ENCODE measurements at places on chromosomes 13 and 19.

- no peak for DNase-seq
These were observed 208.6 kb downstream of the URI1 start for GRCh38 chr19:30150626-30151025.

- DNase-seq = no peak
These were observed 597.8 kb upstream of the SLC10A2 start for GRCh38 chr13:103663996-103664395.

GRCh38 chr19:2440515-2440914 is 13.1 kb upstream of the TIMM13 start:
- no peak for DNase-seq

GRCh38 chr19:16847430-16847829 is 18.2 kb downstream of the SIN3B start:
- no peak for DNase-seq

- DNase-seq = no peak
These were observed 172.2 kb downstream of the DNAJC15 start for GRCh38 chr13:43195551-43195950.

- DNase-seq = no peak
These were observed 568 bp downstream of the ATP11A start for GRCh38 chr13:112690283-112690929.

DNA sequence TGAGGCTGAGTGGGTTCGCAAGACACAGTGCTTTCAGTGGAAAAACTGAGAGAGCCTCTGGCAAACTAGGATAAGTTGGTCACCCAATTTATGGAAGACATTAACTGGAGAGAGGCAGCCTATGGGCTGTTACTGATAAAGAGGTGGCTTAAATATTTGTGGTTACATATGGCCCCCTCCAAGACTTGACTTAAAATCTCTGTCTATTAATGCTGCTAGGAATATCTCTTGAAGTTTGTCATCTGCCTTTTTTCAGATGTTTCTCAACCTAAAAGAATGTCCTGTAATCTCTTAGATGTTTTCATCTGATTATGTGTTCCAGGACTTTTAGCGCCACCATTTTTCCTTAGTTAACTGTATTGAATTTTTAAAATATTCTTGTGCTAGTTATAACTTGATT is 54.6 kb downstream of the NAA16 start:
- no peak for DNase-seq

DNA sequence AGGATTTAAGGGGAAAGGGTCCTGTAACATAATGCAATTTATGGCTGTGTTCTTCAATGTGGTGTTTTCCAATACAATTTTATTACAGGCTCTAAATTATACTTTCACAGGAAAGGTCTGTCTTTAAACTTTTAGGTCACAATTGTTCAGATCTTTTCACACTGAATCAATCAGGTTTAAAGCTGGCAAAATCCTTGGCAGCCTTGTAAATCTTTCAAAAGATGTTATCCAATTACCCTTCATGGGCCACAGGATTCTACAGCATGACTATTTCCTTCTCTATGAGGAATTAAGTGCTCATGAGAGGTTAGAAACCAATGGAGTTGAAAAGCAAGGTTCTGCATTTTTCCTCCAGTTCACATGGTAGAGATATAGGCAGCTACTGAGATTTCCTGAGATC is 211.5 kb upstream of the MIR17HG start:
- no peak for DNase-seq

DNA sequence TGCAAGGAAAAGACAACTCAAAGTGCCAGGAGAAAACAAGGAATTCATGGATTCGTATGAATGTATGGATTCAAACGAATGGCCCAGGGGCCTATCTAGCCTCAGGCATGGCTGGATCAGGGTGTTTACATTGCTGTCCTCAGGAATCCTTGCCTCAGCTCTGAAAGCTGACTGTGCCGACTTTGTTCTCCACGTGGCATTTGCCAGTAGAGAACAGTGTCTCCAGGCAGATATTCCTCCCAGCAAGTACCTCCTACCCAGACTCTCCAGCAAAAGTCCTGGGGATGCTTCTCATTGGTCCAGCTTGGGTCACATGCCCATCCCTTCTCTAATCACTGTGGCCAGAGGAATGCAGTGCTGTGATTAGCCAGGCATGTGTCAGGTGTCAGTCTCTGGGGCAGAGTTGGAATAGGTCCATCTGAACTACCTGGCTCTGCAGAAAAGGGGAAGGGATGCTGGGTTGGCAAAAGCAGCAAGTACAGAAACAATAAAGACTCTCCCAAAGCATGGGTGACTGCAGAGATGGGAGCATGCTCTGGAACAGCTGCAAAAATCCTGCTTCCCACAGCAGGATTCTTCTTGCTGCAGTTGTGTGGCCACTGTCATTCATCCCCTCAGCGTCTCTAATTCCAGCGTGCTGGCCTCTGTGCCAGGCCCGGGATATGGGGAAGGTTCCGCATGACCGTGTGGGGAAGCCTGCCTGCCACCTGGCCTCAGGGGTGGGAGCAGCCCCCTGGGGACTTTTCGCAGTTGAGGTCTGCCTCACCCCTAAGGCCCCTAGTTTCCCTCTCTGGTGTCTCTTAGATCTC is 30.0 kb downstream of the CCNE1 start:
- no peak for DNase-seq

DNA sequence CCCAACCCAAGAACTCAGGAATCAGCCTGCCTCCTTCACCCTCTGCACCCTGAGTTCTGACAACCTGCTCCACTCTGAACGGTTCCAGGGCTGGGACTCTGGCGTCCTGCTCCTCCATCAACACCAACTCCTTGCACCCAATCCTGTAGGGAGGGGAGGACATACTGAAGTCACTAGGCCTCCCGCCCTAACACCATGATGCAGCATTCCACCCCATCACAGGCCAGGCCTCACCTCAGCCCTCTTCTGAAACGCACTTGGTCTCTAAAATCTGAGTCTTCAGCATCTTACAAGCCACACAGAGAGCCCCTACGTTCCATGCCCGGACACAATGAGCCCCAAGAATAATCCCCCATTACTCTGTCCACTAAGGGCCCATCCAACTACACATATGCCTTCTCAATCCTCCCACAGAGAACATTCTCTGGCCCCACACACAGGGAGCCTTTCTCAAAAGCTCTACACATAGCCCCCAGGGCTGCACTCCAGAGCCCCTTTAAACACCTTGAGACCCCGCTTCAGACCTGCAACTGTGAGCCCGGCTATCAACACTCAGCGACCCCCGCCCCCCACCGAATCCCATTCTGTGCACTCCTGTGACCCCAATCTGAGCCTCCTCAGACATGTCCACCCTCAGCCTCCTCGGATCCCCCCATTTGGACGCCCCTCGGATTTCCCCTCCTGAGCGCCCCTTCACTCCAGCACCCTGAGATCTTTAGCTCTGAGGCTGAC is 567 bp downstream of the ALKBH6 start:
- DNase-seq = no peak

DNA sequence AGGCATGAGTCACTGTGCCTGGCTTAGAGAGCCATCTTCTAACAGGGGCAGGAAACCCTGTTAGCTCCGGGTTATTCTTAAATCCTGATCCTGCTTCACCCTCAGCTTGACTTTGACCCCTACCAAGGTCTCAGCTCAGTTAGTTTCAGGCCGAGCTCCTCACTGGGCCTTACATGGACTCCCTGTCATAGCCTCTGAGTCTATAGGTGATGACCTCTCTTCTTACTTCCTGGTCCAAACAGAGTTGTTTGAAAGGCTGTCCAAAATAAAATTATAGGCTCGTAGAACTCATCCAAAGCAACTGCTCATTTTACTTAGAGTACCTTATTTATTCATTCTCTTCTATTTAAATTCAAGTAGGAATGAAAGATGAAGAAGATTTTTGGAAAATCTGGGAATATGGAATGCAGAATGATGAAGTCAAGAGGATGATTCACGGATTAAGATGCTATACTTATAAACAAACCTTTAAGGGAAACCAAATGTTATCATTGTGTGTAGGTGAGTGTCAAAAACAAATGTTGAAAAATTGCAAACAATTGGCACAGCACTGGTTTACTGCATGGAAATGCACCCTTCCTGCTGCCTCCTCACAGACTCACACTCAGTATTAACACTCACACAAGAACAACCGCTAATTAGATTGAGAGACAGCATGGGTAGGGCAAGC is 174.1 kb downstream of the RGCC start:
- DNase-seq = no peak

GRCh38 chr13:27186295-27186694 is 14.7 kb upstream of the USP12 start:
- no peak for DNase-seq

DNA sequence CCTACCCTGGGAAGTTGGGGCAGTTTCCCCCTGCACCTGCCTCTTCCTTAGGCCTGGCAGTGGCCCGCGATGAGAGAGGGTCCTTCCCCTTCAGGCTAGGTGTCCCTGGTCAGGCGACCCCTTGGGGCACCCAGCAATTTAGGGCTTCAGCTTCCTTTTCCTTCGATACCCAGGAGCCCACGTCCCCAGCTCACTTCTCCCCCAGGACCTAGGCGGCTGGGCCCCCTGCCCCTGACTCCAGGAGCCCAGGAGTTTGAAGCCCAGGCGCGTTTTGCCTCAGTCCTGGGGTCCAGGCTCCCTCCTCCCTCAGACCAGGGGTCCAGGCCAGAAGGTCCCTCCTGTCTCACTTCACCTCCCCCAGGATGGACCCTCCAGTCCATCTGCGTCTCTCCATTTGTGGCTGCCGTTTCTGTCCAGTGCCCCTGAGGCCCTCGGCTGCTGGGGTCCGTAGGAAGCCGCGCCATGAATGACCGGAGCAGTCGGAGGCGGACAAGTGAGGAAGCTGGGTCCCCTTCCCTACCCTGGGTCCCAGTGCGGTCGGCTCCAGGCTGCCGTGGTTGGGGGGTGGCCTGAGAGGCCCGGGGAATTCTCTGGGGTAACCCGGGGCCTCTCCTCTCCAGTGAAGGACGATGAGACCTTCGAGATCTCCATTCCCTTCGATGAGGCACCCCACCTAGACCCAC is 714 bp downstream of the CCDC106 start:
- DNase-seq = no peak

DNA sequence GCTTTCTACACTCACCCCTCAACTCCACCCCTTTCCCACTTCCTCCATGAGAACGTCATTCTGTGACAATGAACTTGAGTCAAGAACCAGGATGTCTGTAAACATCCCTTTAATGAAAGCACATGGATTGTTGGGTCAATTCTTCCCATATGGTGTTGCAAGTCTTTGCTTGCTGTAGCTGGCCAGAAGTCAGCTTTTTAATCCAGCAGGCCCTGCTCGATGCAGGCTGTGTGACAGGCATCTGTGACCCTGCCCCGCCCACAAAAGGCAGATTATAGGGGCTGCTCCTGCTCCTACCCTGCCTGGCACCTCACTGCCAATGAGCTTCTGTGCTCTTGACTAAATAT is 78.0 kb downstream of the STARD13 start:
- DNase-seq = no peak

DNA sequence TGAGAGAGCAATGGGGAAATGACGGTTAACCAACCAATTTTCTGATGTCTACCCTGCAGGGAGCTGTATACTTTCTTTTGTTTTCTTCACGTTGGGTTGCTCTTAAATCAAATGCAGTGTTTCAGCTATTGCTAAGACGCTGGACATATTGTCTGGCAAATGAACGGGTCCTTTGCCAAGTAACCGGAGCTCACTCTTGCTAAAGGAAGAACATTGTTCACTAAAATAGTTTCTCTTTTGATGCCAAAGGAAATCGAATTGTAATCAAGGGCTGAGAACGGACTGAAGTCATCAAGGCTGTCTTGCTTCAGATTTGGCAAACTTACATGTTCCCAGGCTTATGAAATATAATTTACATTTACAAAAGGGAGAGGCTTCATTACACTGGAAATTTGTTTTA is 142.3 kb upstream of the ARGLU1 start:
- no peak for DNase-seq

GRCh38 chr13:46663206-46664037 is 110.5 kb downstream of the LRCH1 start:
- DNase-seq = no peak

DNA sequence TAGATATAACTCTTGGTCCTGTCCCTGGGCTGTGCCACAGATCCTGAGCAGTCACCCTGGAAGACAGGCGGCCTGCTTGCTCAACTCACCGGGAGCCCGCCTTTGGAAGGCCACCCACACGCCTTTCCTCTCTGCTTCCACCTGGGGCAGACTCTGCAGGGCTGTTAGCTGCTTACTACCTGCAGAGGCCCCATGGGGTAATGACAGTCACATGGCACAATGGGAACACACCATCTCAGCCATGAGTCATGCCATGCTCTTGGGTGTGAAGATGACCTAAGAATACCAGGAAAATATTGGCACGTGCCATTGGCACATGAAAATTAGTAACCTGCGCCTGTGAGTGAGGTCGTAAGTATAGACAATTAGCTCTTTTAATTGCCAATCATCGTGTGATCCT is 108.6 kb downstream of the COL4A2 start:
- no peak for DNase-seq

- no peak for DNase-seq
These were observed 601 bp downstream of the SLC46A3 start for GRCh38 chr13:28718196-28718542.

GRCh38 chr13:49669735-49670309 is 21.5 kb downstream of the EBPL start:
- no peak for DNase-seq

- DNase-seq = no peak
These were observed 5.2 kb upstream of the BCAT2 start for GRCh38 chr19:48815870-48816501.

DNA sequence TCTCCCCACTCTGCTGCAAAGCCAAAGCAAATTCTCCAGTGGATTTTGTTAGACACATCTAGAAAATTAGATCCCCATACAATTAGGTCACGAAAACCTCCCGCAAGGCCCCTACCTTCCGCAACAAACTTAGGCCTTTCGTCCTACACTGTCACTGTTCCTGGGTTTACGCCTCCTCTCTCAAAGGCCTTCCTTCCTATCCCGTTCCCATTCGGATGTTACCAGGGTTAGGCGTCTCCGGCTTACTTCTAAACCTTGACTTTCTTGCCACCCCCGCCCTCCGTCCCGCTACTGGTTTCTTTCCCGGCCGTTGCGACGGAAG is 754 bp downstream of the RNF6 start:
- DNase-seq = no peak

DNA sequence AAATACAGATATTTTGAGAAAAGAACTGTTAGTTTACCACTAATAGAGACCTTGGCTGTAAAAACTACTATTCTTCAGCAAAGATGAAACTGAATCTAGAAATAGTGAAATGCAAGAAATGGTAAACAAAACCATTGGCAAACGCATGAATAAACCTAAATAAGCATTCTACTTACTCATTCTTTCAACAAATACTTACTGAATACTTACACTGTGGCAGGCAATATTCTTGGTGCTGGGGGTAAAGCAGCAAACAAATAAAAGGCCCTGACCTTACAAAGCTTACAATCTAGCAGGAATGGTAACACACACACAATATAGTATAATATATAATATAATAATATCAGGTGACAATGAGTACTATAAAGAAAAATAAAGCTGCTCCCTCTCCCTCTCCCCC is 38.7 kb downstream of the KATNAL1 start:
- DNase-seq = no peak

All from stimulated activated naive CD4-positive, alpha-beta T cell treated with Interleukin-2 at 50 U/mL for 16 hours (primary cell).